NCI-H2081 treated with DMSO at 0.1 percent for 48 hours (cell line): ENCODE measurements at places on chromosomes 16 and 17.

- no peak for DNase-seq
Measured at GRCh38 chr16:27223226-27223610, 19.9 kb downstream of the KDM8 start.

- DNase-seq = no peak
Measured at GRCh38 chr17:48553826-48554225, 8.9 kb upstream of the HOXB2 start.

- no peak for DNase-seq
Measured at GRCh38 chr17:81000334-81000630, 8.6 kb downstream of the CHMP6 start.

- DNase-seq = no peak
Measured at GRCh38 chr17:63555500-63556156, 5.4 kb downstream of the DCAF7 start.

DNA sequence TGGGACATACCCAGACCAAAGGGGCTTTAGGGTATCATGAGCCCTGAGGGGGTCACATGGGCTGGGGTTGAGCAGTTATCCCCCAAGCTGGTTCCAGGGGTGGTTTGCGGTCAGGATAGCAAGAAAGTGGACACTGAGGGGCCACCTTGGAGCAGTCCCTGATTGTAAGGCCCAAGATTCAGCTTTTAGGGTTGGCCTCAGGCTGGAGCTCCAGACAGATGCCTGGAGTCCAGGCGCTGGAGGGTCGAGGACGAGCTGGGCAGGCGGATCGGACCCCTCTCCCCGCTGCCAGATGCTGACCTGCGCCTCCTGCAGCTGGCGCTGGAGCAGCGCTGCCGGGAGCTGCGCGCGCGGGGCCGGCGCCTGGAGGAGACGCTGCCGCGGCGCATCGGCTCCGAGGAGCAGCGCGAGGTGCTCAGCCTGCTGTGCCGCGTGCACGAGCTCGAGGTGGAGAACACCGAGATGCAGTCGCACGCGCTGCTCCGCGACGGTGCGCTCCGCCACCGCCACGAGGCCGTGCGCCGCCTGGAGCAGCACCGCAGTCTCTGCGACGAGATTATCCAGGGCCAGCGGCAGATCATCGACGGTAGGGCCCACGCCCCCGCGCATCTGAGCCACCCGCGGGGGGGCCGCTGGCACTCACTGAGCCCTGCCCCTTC is 10.0 kb downstream of the BTBD17 start:
- DNase-seq = no peak
